ENCODE measurements at places on chromosomes 2 and 18. TPM values are rescaled to one million over a fixed set of nuclear protein-coding genes. Genes with fewer than 3 reads are reported as not detected.

DNA sequence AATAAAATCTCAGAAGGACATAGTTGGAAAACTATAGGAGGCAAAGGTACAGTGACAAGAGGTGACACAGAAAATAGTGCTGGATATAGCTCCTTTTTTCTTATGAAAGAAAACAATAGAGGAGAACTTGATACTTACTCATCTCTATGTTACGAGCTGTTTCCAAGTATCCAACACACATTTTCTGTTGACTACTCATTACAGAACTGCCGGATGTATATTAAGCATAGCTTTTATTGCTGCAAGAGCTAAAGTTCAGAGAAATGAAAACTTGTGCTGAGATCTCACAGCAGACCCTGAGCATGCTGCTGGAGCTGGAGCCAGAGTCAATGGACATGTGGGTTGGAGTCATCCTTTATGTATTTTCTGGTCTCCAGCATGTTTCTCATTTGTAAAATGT, 210.0 kb upstream of the NT5C1B start:
- peak; percentile 54 for DNase-seq

GRCh38 chr2:160820691-160821090, 327.1 kb upstream of the RBMS1 start:
- DNase-seq, result no peak

- DNase-seq, result peak; percentile 88
Measured at GRCh38 chr2:123732563-123732962, 292.5 kb upstream of the CNTNAP5 start.

DNA sequence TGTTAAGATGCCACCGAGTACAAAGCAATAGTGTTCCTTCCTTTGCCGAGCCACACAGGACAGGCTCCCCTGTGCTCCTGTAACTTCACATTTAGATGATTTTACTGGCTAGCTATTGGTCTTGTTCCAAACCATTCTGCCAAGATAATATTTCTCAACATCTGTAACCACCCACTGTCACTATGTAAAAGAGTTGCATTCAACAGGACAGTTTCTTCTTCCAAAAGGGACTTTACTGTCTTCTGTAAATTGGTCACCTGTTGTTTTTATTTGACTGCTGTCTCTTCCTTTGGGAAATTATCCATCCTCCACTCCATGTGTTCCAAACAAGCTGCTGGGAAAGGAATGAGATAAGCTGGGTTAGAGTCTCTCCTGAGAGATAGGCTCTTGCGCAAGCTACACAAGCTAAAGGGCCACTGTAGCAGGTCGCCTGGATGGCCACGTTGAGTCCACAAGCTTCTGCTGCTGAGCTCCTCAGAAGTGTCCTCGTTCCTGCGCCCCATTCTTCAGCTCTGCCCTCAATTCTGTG, 14.4 kb upstream of the BZW1 start:
- no peak for DNase-seq

DNA sequence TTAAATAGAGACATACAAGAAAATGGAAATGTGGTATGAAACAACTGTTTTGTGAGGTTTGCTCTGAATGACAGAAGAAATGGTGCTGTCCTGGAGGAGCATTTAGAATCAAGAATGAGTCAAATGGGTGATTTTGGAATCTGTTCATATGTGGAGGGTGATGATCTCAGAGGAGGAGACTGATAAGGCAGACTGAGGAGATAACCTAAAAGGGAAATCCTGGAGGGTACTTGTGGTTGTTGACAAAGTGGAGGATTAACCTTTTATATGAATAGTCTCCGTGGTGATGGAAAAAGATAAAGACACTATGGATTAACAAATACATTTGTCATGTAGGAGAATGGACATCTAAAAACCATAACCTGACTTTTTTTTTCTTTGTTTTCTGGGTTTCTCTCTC, 74.1 kb downstream of the MMADHC start:
- no peak for DNase-seq

- peak; percentile 64 for DNase-seq
Measured at GRCh38 chr2:144481666-144482065, 38.3 kb downstream of the ZEB2 start.

DNA sequence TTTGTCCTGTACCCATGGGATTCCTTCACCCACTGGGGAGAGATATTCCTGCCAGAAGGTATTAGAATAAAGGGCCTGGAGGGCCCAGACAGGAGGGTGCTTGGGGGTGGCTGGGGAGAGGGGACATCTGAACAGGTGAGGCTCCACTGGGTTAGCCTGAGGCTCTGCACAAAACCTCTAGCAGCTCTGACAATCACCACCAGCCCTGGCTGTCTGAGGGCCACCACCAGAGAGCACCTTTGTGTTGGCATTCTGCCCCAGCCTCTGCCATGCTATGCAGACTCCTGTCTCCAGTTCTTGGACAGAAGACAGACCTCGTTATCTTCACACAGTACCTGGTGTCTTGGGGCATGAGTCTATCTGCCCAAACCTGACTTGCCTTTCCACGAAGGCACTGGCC, 25.3 kb downstream of the SLC16A14 start:
- no peak for DNase-seq

GRCh38 chr2:66696886-66697285, 262.0 kb downstream of the MEIS1 start:
- no peak for DNase-seq

GRCh38 chr2:146265656-146266055, 1579.2 kb upstream of the ACVR2A start:
- DNase-seq, result no peak

DNA sequence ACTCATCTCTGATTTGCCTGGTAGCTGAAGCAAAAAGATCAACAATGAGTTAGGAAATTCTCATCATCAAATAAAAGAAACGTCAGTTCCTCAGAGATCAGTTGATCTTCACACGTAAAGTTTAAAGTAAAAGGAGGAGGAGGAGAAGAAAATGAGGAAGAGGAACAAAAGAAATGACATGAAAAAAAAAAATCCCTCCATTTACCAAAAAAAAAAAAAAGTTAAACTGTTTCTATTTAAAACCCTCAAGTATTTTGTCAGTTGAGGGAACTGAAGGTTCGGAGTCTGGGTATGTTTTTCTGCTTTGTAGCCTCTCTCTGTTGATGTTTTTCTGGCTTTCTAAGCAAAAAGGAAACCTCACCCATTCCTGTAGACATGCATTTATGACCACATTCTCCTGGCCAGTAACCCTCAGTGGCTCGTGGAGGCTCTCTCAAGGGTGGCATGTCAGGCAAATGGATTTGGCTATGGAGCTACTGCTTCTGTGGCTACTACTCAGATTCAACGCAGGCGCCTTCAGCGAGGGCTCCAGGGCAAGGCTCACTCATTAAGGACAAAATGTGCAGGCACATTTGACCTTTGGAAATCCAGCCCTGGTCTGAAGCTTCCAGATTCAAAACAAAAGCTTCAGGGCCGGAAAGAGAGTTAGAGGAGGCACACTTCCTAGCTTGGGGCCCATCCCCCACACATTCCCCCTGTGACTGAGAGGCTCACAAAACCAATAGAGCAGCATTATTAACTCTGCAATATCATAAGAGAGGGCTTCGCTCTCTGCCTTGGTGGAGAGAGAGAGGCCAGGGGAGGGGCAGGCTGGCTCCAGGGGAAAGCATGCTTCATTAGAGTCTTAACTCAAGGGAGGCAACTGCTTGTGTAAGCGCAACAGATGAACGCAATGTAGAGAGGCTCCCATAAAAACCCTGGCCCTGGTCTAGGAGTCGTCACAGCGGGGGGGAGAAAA, 22.3 kb downstream of the KLF7 start:
- DNase-seq, result no peak

DNA sequence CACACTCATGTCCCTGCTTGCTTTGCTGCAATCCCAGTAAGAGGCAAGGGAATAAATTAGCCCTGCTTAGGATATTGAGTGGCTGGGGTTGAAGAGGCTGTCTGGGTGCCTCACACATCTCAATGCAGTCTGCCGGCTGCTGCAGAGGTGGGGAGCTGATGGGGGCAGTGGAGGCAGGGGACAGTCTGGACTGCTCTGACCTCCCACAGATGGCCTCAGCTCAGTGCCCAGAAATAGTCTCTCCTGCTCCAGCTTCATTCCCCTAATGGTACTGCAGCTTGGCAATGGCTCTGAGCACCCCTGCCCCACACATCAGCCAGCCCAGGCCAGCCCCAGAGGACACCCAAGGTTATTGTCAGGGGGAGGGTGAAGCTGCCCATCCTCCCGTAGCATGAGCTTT, 21.5 kb upstream of the TNS1 start:
- no peak for DNase-seq

DNA sequence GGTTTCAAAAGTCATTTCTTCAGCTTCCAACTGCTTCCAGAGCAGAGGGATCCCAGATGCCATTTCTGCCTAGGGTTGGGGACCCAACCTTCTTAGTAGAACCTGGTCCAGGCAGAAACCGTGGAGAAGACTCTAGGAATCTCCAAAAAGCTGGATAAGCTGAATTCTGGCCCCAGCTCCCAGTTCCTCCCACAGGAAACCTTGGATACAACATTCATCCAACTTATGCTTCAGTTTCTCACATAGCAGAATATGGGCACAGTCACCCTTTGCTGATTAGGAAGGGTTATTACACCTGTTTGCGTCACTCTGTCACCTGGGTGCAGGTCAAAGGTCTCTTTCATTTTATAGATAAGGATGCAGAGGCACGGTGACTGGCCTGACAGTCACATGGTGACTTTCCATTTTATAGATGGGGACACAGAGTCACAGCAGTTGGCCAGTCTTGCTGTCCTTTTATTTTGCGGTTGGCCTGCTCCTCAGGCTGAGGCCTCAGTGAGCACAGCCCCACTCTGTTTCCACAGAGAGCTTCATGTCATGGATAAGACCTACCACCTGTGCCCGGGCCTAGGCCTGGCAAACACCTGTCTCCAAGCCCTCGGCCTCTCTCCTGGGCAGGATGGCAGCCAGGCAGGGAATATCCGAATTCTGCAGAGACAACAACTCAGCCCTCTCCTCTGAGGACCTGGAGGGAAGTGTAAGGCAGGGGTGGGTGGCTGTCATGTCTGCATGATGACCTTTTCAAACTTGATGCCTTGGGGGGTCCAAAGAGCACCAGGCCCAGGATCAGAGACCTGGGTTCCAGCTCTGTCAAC, 148.8 kb downstream of the SMAD7 start:
- DNase-seq, result no peak

The MREG gene
- 24.4 TPM for total RNA-seq

The ZNF385B gene
- total RNA-seq, result 0.81 TPM

DNA sequence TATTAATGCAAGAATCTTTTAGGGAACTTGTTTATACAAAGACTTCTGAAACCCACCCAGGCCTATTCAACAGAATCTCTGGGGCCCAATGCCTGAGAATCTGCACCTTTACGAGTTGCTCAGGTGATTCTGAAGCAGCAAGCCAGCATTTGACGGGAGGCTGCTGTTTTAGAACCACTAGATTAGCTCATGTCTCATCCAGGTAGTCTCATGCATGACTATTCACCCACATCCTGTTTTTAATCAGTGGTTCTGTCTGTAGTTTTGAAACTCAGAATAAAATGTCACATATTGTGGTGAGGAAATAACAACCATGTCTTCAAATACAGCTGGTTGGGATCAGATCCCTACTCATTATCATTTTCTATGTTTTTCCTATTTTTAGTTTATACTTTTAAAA, 39.5 kb downstream of the CYTIP start:
- peak; percentile 46 for DNase-seq

The KIF1A gene
- 0.40 TPM for total RNA-seq

GRCh38 chr2:128510701-128511397, 192.2 kb upstream of the HS6ST1 start:
- no peak for DNase-seq

Data from PC-3 (cell line).